ENCODE measurements at places on chromosomes 4 and X. TPM values are rescaled to one million over a fixed set of nuclear protein-coding genes. Genes with fewer than 3 reads are reported as not detected.

BEND4 gene
- polyA plus RNA-seq: 0.67 TPM

NPY1R gene
- 1.6 TPM for polyA plus RNA-seq

PDHA2 gene
- polyA plus RNA-seq: not detected

MAGEB10 gene
- not detected for polyA plus RNA-seq

CPZ gene
- 2.4 TPM for polyA plus RNA-seq

LINC00632 gene
- polyA plus RNA-seq: not detected

FGD1 gene
- polyA plus RNA-seq: 0.60 TPM

RS1 gene
- polyA plus RNA-seq: 0.01 TPM

DUSP9 gene
- polyA plus RNA-seq: 0.06 TPM

CXorf51A gene
- polyA plus RNA-seq: not detected

CWH43 gene
- 4.6 TPM for polyA plus RNA-seq

DUSP21 gene
- not detected for polyA plus RNA-seq

EMCN gene
- 1.2 TPM for polyA plus RNA-seq

EXOSC9 gene
- polyA plus RNA-seq: 8.3 TPM

OTC gene
- 1.1 TPM for polyA plus RNA-seq

C4orf36 gene
- 0.35 TPM for polyA plus RNA-seq

ZXDB gene
- polyA plus RNA-seq: 1.6 TPM

MAGEC2 gene
- not detected for polyA plus RNA-seq

SLC25A43 gene
- 16.2 TPM for polyA plus RNA-seq

FAM184B gene
- polyA plus RNA-seq: 0.23 TPM

SMIM31 gene
- polyA plus RNA-seq: 80.5 TPM

PCDH19 gene
- 0.23 TPM for polyA plus RNA-seq

SRPK3 gene
- polyA plus RNA-seq: not detected

MAGEA4 gene
- polyA plus RNA-seq: not detected

WDR17 gene
- not detected for polyA plus RNA-seq

TMSB15B gene
- 3.9 TPM for polyA plus RNA-seq

STPG2 gene
- 0.06 TPM for polyA plus RNA-seq

CCKAR gene
- not detected for polyA plus RNA-seq

DIPK2B gene
- 1.2 TPM for polyA plus RNA-seq

UGT8 gene
- polyA plus RNA-seq: 2.4 TPM

MAGED4 gene
- 4.3 TPM for polyA plus RNA-seq

NWD2 gene
- polyA plus RNA-seq: 2.3 TPM

MTTP gene
- not detected for polyA plus RNA-seq

CXCL3 gene
- 2.4 TPM for polyA plus RNA-seq

SHOX gene
- 0.60 TPM for polyA plus RNA-seq

FATE1 gene
- 0.06 TPM for polyA plus RNA-seq

ARHGAP24 gene
- polyA plus RNA-seq: 7.4 TPM

EPHA5 gene
- polyA plus RNA-seq: 0.15 TPM

FRMPD4 gene
- 0.22 TPM for polyA plus RNA-seq

TCEAL6 gene
- 0.63 TPM for polyA plus RNA-seq

FAM3A gene
- 64.9 TPM for polyA plus RNA-seq

KLHL4 gene
- polyA plus RNA-seq: not detected

UGT2B10 gene
- 0.46 TPM for polyA plus RNA-seq

GAGE12F gene
- polyA plus RNA-seq: not detected

PCDH7 gene
- polyA plus RNA-seq: 0.60 TPM

All from sigmoid colon (tissue), 7 donors.